Ovary (tissue), 10 donors: ENCODE measurements at places on chromosomes 12 and 14.

DNA sequence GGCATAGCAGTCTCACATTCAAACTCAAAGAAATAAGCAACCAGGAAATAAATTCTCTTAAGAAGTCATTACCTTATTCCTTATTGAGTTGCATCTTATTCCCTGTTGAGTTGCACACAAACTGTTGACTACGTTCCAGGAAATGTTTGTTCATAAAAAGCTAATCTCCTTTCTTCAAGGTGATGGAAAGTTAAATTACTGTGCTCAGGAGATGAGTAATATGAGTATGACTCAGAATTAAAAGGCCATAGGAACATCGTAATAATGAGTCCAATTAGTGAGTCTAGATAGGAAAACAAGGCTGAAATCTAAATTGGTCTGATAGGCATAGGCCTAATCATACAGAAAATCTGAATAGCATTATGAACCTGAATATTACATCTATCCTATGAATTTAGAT, 203.1 kb downstream of the SLC2A13 start:
- DNase-seq, result no peak

DNA sequence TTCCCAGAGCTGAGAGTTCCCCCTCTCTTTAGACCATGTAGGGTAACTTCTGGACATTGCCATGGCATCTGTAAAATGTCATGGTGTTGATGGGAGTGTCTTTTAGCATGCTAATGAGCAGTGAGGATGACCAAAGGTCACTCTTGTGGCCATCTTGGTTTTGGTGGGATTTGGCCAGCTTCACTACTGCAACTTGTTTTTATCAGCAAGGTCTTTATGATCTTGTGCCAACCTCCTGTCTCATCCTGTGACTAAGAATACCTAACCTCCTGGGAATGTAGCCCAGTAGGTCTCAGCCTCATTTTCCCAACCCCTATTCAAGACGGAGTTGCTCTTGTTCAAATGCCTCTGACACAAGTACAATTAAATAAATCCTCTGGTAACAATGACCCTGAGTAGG, 244.4 kb downstream of the NEDD1 start:
- DNase-seq, result no peak

- DNase-seq, result no peak
These were observed 58.6 kb upstream of the ARHGAP5 start for GRCh38 chr14:32018391-32019092.

GRCh38 chr14:58749066-58749669, 111.4 kb downstream of the DACT1 start:
- DNase-seq, result no peak

DNA sequence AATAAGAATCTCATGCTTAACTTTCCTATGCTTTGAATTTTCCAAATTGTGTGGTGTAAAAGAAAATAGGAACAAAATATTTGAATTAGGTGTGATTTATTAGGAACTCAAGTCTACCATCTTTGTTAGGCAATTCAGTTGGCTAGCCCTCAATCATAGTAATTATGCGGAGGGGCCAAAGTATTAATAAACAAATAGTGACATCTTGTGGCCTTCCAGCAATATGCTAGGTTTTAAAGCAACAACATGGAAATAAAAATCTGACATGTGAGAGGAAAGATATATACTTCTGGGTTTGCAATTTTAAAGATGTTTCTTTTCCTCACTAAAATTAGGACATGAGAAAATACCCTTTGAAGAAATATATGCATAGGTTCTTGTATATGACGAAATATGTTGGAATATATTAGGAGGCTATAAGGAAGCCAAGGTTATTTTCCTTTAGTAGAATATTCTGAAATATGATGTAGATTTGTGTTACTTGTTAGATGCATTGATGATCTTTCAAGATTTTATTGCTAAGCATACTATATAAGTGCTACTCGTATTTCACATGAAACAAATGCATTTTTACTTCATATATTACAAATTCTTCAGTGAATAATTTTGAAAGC, 200.4 kb downstream of the PTPRO start:
- DNase-seq, result no peak

- DNase-seq, result no peak
These were observed 48.3 kb downstream of the NFKBIA start for GRCh38 chr14:35355981-35356841.

GRCh38 chr12:56885316-56885715, 48.9 kb downstream of the SDR9C7 start:
- no peak for DNase-seq

DNA sequence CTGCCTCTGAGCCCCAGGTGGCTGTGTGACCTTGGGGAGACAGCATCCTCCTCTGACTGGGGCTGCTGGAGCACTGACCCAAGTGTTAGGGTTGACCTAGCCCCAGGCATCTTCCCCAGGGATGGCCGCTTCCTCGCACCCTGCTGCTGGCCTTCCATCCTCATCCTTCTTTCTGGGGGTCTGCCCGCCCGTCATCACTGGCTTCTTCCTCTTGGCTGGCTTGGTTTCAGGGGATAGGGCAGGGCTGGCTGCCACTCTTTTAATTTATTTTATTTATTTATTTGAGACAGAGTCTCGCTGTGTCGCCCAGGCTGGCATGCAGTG, 3.5 kb downstream of the TEDC1 start:
- no peak for DNase-seq

- DNase-seq, result no peak
These were observed 340.3 kb upstream of the RGS6 start for GRCh38 chr14:71591929-71592328.

- no peak for DNase-seq
These were observed 3.6 kb downstream of the COQ6 start for GRCh38 chr14:73953731-73954130.

DNA sequence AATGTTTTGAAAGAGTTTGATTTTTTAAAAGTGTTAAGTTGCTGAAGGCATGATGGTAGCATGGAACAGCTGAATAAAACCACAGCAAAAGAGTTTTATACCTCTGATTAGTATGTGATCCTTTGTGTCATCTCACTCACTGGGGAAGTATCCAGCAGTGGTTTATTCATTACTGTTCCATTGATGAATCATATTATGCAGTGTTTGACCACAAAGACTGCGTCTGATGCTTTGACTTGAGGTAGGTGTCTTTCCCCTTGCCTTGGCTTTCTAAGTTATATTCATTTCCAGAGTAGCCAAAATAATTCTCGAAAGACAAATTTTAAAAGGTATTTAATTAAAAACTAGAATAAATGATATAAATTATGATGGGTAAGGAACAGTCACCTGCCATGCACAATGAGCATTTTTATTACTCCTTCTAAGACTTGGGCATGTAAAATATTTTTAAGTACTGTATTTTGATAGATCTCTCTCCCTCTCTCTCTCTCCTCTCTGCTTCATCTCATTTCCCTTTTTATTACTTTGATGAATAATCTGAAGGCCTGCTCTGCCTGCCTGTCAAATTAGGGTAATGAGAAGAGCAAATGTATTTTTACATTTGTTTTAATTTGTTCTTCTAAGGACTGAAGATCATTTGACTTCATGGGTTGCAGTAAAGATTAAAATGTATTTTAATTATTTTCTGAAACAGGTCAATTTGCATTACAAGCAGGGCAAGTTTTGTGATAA, 164.9 kb downstream of the NAV3 start:
- DNase-seq, result no peak

GRCh38 chr12:93336291-93336741, 41.4 kb upstream of the NUDT4 start:
- DNase-seq, result no peak

GRCh38 chr12:127260531-127260930, 1006.4 kb upstream of the TMEM132C start:
- DNase-seq, result no peak
